NCI-H2227 treated with DMSO at 0.1 percent for 48 hours (cell line): ENCODE measurements at places on chromosomes 7 and 10.
A peak's percentile ranks its signal among the peaks of the same experiment; 100 is the strongest.

- DNase-seq, result no peak
Measured at GRCh38 chr7:21371360-21371759, 56.5 kb upstream of the SP4 start.

GRCh38 chr10:44206127-44206818 is 178.6 kb downstream of the CXCL12 start:
- no peak for DNase-seq

DNA sequence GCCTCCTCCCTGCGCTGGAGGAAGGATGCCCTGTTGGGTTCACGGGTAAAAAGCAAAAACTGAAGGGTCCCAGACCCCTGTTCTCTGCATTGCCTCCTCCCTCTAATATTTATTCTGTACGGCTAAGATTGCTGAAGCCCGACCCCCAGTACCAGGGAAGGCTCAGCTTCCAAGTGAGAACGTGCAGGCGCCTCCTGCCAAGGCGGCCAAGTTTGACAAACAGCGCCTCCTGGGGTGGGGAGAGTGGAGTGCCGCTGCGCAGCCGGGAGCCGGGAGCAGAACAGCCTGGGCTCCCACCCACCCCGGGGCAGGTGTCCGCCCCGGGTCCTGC is 4.7 kb upstream of the EBF3 start:
- DNase-seq, result no peak

DNA sequence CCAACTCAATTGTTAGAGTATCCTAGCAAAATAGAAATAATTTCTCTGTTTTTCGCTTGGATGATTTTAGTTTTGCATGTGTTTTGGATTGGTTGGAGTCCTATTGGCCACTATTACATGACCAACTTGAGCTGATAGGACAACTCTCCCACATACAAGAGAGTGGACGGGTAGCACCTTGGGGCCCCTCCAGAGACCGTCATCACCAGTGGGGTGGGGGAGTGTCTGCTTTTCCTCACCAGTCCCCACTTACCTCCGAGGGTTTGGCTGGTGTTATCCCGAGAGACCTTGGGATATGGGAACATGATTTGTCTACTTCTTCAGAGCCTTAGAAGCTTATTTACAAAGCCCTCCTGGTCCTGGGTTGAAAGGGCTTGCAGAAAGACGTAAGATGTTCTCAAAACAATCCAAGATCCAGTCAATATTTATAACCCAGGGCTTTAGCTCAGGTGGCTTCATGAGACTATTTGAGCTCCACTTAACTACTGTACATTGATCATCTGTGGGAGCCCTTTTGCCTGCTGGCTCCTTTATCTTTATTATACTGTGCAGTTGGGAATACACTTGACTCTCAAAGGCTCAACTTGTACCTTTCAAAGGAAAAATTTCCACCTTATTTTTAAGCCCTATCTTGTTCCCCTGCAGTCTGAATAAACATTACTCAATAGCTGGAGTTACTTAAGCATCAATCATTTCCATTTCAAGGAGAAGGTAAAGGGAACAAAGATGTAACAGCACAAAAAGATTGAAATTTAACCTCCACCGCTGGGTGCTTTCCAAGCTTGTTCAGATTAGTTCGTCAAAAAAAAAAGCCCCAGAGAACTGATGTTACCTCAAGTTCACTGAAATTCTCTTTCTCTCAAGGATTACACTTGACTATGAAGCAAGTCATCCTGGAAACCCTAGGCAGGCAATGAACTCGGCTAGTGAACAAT is 119.7 kb downstream of the WDR11 start:
- no peak for DNase-seq

GRCh38 chr7:105768898-105769507 is 107.4 kb downstream of the ATXN7L1 start:
- no peak for DNase-seq

- DNase-seq, result no peak
Measured at GRCh38 chr7:142301923-142302550, 44.2 kb upstream of the PRSS58 start.

DNA sequence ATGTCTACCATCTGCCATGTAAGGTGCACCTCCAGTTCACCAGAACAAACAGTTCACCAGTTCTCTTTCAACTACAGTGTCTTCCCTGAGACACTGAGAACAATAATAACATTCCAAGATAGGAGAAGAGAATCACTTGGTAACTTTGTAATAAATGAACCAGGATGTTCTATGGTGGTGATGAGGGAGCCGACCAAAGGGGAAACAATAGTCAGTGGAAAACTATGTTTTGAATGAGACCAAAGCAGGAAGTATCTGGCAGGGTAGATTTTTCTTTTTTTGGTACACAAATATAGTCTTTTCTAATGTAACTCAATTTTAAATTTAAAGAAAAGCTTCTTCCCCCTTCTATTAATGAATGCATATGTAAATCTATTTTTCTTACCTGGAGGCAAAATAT is 20.0 kb downstream of the HYAL4 start:
- DNase-seq, result no peak

GRCh38 chr10:119602241-119603095 is 5.7 kb upstream of the TIAL1 start:
- DNase-seq, result no peak

DNA sequence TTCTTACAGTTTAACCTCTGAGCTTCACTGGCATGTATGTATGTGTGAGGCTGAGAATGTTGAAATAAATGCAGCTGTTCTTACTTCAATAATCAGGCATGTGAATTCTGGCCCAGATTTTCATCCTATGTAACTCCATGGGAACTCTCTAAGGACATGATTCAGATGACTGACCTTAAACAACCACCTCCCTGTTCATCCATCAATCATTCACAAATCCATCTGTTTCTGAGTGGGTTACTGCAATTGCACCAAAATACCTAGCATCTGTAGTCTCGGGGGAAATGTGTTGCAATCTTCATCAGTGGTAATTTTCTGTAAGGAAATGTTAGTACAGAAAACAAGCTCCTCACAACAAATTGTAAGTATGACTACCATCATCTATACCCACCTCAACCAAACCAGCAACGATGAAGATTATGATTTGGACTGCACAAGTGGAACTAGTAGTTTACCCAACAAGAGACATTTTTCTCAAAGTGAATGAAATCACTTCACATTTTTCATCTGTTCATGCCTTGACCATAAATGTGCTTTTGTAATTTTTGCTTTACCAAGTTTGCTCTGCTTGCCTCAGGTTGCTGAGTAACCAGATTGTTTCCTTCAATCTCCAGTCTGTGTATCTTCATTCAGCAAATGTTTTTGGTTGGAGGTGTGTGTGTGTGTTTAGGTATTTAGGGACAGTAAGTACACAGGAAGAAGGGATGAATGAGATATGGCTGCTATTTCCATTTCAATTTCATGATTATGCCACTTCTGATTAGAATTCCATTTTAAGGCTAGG is 65.7 kb upstream of the FZD8 start:
- no peak for DNase-seq

DNA sequence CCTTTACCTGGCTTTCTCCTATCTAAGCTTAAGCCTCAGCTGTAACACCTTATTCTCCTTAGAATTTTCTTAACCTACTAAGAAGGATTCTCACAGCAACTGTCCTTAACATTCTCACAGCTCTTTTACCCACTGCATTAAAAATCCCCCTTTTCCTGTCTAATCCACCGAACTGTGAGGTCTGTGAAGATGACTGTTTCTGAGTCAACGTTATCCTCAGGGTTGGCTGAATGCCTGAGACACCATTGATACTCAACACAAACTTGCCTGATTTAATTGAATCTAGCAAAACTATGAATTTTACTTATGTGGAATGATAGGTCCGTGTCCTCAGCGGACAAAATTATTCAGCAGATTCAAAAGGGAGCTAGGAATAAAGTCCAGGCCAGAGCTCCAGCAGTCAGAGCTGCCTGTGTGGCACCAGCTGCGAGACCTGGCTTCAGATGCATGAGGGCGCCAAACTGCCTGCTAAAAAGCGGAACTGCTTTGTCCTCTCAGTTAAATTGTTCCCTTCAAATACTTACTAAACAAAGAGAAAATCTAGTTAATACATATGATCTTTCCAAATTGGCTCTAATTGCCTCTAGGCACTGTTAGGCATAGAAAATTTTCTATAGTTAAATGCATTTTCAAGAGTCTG is 33.4 kb upstream of the VWDE start:
- DNase-seq, result peak; percentile 60

DNA sequence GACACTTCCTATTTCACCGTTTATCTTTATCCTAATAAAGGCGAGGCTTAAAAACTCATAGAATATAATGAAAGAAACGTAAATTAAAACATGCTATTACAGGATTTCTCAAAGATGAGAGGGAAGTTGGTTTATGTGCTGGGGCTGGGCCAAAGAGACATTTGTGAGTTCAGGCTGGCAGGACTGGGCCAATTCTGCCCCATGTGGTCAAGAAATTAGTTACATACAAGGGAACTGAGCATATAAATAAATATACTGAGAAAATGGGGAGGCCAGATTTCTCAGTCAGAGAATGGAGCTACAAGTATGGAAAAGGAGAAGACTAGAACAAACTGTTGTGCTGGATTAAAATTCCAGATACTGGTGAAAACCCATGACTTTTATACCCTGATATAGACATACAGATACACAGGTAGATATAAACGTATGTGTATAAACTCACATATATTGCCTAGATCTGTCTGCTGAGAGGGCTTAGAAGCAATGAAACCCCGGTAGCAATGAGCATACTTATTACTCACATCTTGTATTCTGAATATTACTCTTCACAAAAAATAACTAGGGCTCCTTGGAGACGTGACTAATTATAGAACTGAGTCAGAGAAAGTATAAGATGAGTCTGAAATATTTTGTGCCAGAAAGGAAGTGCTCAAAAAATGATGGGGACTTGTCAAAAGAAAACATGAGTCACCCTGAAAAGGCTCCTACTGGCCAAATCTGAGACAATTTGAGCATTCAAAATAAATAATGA is 155.7 kb upstream of the FGFR2 start:
- no peak for DNase-seq

- DNase-seq, result no peak
Measured at GRCh38 chr10:124125305-124126116, 32.1 kb upstream of the CHST15 start.

- no peak for DNase-seq
Measured at GRCh38 chr10:10910634-10911033, 107.0 kb upstream of the CELF2 start.

GRCh38 chr7:70640266-70640833 is 491.6 kb upstream of the GALNT17 start:
- DNase-seq, result no peak

DNA sequence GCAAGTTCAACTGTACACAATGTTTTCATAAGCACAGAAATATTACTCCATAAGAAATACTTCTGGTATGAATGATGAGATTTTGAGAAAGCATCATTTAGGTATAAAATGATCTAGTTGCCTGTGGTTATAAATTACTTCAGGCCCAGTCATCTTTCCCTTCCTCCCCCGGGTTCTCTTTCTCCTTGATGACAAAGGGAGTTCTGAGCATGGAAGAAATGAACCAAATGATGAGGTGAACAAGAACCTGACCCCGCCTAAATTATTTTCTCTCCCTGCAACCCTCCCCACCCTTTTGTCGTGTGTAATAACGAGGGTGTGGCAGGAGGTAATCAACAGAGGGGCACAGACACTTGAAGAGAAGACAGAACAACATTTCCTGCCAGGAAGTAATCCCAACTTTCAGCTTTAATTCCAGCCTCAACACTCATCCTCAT is 319.6 kb upstream of the SP8 start:
- no peak for DNase-seq

- DNase-seq, result no peak
Measured at GRCh38 chr10:121610798-121611323, 12.6 kb upstream of the FGFR2 start.

DNA sequence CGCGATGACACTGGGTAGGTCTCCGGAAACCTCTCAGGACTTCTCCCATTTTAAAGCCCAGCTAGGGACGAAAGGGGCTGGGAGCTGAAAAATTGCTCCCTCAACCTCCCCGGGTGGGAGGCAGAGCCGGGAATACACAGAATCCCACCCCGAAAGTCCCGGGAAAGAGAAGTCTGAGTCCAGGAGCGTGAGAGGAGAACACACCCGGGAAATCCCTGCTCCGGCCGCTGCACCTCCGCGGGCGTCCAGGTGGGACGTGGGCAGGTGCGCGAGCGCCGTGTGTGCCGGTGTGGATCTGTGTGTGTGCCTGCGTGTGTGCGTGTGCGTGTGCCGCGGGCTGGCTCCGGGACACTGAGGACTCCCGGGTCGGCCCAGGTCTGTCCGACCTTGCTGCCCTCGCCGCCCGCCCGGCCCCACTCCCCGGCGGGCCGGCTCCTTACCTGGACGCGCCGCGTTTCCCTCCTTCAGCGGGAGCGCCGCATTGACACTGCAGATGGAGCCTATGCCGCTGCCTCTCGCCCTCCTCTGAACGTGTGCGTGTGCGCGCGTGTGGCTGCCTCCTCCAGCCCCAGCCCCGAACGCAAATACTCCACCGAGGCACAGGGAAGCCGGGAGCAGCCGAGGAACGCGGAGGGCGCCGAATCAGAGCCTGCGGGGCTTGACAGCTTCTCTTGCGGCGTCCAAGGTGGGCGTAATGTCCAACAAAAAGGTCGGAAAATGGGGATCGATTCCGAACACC is at the start of gene PLXNA4:
PLXNA4 (minus strand) TSS at position 489 of the 739 bp plus-strand sequence. CDS start 67,777 bp downstream, outside the sequence.
- no peak for DNase-seq

- no peak for DNase-seq
Measured at GRCh38 chr7:2843191-2843685, 870 bp downstream of the GNA12 start.

- DNase-seq, result no peak
Measured at GRCh38 chr7:158285383-158285770, 302.2 kb downstream of the PTPRN2 start.

DNA sequence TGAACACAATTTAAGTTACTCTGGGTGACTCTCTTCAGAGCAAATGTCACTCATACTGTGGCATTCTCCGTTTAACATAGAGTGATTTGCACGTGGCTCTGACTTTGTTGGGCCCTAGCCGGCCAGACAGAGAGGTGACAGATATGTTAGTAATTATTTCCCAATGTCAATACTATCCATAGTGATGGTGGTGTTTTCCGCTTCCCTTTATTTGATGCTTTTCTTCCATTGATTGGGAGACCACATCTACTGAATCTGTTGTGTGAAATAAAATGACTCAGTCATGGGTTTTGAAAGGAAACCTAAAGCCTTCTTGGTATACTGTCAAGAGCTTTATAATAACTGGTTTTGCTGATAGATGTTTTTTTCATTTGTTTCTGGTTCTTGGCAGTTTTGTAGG is 7.4 kb downstream of the AVL9 start:
- DNase-seq, result no peak

- no peak for DNase-seq
Measured at GRCh38 chr7:16841681-16842080, 36.9 kb upstream of the AGR2 start.

DNA sequence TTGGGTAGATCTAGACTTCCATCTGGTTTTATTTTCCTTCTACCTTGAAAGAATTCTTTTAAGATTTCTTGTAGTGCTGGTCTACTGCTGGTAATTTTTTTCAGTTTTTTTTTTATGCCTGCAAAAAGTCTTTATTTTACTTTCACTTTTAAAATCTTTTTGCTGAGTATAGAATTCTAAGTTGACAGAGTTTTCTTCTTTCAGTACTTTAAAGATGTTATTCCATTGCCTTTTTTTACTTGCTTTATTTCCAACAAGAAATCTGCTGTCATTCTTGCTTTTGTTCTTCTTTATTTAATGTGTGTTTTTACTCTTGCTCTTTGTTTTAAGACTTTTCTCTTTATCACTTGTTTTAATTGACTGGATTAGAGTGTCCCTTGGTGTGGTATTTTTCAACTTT is 36.1 kb upstream of the HECTD2 start:
- no peak for DNase-seq
